Stimulated activated CD8-positive, alpha-beta memory T cell treated with anti-CD3 and anti-CD28 coated beads, Interleukin-4, amount 100 ng/mL, for 48 hours (primary cell): ENCODE measurements at places on chromosomes 3 and 15.

DNA sequence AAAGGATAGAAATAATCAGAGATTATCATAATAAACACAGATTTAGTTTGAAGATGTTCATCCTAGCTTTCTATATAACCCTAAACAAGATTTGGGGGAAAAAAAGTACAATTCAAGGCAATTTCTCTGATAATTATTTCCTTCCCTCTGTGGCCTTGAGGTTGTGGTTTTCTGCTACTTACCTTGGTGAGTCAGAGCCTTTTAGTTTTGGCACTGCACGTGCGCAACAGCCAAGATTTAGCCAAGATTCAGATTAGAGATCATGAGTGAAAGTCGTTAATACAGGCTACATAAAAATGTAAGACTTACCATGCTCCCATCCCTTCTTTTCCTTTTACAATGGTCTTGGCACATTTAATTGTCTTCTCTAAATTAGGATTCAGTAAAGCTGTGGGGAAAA lies 6.7 kb downstream of the LYZL4 start:
- DNase-seq = no peak

DNA sequence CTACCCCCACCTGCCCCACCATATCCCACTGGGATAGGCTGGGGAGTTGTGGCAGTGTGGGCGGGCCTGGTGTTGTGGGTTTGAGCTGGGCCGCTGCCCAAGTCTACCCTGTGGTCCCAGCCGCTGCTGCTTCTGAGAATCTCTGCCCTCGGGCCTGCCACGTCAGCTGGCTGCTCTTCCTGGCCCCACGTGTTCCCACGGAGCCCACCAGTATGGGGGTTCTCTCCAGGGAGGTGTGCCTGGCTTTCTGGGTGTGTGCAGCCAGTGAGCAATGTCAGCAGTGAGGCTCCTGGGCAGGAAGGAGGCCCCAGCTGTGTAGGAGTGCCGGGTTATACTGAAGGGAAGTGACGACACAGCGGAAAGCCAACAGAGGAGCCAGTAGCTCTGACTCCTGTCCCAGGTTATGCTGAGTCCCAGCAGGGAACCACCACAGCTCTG lies 10.5 kb downstream of the GNAI2 start:
- DNase-seq = peak; percentile 90

GRCh38 chr3:60650171-60650570 lies 601.1 kb downstream of the FHIT start:
- DNase-seq = no peak

- no peak for DNase-seq
Measured at GRCh38 chr3:113152849-113153248, 58.5 kb upstream of the BOC start.

DNA sequence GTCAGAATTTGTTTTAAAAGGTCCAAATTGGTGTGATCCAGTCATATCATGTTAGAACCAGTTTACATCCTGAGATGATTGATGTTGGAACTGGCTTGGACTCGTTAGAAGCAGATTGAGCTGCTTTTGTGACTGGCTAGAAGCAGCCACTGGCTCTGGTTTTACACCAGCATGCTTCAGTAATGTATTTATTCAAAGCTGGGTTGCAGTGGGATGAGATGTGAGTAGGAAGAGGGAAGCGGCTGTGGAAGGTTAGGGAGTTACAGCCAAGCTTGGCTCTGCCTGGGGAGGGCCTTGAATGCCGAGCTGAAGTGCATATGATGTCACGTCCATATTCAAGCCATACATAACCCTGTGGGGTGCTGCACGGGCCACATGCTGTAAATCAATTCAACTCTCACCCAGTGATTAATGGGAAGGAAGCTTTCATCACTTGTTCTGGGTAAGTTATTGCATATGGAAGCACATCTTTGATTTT lies 104.0 kb upstream of the SMAD3 start:
- no peak for DNase-seq

DNA sequence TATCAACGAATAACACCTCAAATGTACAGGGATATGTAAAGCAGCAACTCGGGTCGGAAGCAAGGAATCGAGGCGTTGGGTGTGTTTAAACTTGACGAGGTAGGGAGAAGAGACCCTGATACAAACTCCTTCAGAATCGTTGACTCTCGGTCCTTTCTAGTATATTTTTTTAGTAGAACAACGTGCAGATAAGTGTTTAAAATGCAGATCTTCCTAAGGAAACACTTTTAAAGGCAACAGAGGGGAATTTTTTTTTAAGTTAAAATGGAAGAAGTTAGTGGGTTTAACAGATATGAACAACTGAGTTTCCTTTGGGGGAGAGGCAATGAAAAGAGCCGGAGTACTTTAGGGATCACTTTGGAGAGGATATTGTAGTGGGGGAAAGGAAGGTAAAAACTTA lies 1.1 kb upstream of the KPNA4 start:
- no peak for DNase-seq

DNA sequence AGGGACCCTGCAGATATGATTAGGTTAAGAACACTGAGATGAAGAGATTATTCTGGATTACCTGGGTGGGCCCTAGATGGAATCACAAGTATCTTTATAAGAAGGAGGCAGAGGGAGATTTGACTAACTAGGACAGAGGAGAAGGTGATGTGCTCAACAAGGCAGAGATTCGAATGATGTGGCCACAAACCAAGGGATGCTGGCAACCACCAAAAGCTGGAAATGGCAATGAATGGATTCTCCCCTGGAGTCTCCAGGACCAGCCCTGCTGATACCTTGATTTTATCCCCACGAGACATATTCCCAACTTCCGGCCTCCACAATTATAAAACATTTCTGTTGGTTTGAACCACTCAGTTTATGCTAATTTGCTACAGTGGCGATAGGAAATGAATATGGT lies 42.9 kb downstream of the RGMA start:
- DNase-seq = no peak

DNA sequence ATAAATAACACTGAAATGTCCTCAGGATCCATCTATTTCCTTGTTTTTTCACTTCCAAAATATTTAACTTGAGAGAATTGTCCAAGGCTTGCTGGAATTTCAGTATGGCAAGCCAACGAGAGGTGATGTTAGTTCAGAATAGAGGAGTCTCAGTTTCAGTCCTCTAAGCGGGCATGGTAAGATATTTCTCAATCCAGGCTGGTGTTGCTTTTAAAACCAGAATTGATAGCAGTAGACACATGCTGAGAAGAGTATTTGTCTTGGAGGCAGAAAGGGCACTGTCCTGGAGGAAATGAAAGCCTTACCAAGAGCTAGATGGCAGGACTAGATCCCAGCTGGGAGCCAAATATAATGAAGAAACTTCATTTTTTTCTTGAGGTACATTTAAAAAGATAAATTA lies 23.1 kb downstream of the PHLDB2 start:
- DNase-seq = no peak

DNA sequence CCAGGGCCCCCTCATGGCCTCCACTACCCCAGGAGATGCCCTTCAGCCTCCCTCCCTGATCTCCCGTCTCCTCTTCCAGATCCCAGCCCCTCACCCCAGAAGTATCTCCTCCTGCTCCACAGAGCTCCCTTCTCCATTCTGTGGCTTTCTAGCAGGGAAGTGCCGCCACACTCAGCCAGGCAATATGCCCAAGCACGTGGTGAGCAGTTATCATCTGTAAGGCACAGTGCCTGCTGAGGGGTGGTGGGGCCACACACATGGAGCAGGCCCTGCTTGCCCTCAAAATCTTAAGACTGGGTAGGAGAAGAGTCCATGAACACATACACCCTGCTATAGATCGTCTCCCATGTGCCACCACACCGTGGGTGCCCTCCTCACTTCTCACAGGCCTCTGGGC lies 2.4 kb upstream of the PHGR1 start:
- DNase-seq = no peak

DNA sequence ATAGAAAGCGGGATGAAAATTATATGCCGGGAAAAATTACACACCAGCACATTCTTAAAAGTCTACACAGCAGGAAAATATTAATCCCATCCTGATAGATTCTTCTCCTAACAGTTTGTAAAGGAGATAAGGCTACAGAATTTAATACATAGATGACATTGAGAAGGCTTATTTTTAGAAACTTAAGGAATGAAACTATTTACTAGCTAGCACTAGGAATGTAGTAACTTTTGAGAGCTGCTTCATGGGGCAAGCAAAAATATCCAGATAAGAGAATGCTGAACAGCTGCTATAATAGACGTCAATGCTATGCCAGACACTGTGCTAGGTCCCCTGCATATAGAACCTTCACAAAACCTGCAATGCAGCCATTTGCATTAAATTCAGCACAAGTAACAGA lies 912.7 kb upstream of the NR2F2 start:
- DNase-seq = no peak

DNA sequence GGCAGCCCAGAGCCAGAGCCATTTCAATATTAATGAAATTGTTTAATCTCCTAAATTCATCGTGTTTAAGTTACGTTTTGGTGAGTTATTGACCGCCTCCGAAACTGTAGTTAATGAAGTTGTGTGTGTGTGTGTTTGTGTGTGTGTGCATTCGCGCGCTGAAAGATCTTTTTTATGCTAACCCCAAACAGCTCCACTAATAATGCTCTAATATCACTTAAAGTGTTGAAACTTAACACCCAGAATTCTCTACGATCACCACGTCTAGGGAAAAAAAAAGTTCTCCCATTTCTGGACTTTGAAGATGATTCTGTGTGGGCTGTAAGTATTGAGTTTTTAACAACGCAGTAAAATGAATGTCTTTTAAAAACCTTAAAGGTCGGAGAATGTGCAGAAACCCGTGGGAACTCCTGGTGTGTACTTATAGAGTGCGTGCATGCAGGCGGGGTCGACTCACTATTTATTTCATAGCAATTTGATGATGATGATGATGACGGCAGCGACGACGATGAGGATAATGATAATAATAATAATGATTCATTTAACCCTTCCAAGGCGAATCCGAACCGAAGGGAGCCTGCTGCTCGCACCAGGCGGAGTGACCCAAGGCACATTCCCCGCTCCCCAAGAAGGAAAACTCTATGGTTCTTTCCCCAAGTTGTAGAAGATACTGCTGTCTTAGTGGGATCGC lies 1.4 kb upstream of the FOXB1 start:
- no peak for DNase-seq

DNA sequence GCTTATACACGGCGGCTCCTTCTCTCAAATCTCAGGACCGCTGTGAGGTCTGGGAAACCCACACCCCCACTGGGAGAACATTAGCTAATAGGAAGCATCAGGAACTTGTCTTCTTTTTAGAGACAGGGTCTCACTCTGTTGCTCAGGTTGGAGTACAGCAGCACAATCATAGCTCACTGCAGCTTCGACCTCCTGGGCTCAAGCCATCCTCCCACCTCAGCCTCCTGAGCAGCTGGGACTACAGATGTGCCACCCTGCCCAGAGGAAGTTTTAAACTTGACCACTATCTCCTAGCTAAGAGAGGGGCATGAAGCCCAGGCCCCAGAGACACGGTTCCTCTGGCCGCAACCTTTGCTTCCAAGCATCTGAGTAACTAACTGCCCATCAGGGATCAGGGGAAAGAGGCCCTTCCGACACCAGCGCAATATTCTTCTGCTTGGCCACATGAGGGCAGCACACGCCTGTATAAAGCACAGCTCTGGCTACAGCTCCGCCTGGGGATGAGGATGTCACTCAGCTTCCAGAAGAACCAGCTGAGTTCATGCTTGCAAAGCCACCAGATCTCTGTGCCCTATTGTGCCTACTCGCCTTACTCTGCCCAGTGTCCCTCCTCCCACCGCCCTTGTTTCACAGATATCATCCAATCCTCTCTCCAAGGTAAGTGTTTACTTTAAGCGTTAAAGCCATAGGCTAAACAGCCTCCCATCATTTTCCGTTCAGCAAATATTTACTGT lies 57.6 kb upstream of the SLC6A11 start:
- peak; percentile 69 for DNase-seq

DNA sequence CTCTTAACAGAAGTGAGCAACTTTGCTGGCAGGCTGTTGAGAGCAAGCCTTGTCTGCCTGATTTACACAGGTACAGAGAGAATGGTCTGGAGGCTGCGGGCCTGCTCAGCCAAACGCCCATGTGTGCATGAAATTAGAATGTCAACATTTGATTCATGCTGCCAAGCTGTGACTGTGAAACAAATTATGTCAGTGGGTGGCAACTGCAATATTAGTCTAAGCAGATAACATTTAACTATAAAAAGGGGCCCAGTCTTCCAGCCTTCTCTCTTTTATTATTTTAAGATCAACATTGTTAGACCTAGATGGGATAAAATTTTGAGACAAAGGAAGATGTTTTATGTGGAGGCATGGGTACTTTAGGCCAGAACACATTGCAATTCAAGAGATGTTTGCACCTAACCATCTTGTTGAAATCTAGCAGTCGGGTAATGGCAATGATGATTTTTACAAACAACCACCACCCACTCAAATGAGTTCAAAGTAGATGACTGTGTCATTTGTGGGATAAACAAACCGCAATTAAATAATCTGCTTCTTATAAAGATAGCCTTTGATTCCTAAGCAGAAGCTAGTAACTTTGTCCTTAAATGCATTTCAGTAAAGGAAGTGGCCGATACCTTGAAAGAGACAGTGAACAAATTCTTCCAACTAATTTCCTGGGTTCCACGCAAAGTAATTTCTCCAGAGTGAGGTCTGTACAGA lies 70.2 kb downstream of the FOXB1 start:
- no peak for DNase-seq

DNA sequence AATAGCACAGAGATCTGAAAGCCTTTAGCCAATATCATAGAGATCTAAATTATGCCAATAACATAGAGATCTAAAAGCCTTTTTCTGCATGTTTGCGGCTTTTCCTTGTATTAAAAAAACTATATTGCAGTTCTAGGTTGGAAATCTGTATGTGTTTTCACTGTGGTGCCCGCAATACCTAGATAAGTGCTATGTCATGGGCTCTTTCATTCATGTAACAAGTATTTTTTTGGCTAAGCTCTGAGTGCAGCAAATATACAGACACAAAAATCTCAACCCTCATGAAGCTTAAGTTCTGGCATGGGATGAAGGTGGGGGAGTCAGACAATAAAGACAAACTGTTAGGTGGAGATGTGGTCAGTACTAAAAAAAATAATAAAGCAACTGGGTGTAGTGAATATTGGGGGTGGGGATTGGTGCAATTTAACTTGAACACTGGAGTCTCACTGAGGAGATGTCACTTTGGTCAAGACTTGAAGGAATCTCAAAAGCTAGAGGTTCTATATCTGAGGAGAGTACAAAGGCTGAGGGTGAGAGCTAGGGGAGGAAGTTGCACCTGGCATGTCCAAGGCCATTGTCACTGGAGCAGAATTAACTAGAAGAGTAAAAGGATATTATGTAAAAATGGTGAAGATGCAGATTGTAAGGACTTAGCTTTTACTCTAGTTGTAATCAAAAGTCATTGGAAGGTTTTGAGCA lies 973 bp downstream of the BUB1B start:
- DNase-seq = no peak
